ENCODE measurements at places on chromosomes 3 and 15. TPM values are rescaled to one million over a fixed set of nuclear protein-coding genes. Genes with fewer than 3 reads are reported as not detected.

DNA sequence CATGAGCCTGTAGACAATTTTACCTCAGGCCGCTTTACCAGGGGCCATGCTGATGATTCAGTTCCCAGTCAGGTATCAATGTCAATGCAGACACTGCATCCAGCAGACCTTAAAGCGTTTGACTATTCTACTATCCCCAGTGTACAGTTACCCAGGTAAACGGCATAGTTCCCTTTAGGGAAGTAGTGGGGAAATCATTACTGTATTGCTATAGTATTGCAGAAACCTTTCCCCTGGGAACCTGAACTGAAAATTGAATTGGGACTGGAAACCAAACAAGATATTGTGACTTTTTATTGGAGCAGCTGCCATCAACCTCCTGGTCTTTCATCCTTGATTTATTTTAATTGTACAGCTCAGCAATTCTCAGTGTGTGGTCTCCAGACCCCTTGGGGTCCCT is 6.6 kb upstream of the INAFM2 start:
- DNase-seq = no peak

DNA sequence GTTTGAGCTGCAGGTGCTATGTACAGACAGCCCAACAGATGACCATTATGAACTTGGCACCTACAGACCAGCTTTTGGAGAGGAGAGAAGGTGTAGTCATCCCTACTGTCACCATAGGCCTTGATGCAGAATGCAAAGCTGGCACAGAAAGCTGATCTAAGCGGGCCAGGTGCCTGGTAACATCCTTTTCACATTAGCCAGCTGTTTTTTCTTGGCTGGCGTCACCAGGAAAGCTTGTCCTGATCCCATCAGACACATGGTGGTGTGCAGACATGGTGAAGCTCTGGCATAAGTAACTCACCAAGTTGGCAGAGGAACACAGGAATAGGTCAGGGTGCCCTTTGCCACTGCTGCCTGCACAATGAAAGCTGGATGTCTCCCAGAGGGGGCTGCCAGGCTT is 97.2 kb upstream of the MB21D2 start:
- peak; percentile 23 for DNase-seq

GRCh38 chr3:64612916-64613526 is 74.8 kb downstream of the ADAMTS9 start:
- DNase-seq = no peak

GRCh38 chr15:82139823-82140268 is 94.0 kb upstream of the MEX3B start:
- peak; percentile 18 for DNase-seq

DNA sequence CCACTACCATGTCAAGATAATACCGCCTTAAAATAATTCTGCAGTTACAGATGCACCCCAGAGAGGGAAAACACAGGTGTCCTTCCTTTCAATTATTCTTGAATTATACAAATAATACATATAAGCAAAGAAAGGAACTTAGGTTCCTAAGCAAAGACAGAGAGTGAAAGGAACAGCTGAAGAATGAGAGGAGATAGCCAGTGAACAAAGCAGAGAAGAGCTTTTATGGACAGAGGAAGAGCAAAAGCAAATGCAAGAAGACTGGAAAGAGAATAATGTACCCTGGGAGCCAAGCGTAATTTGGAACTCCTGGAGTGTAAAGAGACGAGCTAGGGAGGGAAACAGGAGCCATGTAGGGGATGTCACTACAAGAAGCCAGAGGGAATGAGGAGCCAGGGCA is 21.7 kb downstream of the GPR176 start:
- no peak for DNase-seq

DNA sequence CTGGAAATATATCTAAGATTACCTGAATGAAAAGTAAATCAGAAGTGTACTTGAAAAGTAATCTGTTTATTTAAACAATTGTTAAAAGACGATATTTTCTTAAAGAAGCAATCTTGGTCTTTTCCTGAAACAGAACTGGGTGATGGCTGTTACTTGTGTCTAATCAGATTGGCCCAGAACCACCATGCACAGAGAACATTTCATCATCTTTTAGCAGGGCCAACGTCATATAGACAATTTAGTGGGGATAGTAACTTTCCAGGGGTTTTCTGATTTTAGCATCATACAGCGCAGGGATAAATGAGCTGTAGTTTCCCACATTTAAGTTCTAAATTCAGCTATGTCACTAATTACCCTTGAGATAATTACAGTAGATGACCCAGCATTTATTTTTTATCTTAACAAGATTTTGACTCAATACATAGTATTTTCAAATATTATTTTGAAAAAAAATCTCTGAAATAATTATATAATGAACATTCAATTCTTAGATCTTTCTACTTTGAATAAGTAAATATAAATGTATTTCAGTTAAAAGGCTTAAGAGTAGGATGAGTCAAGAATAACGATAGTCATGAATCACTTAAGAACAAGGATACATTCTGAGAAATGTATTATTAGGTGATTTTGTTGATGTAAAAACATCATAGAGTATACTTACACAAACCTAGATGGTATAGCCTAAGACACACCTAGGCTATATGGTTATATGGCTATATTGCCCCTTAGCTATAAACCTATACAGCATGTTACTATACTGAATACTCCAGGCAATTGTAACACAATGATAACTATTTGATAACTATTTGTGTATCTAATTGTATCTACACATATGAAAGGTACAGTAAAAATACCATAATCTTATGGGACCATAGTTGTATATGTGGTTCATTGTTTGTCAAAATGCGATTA is 103.8 kb upstream of the MME start:
- no peak for DNase-seq

DNA sequence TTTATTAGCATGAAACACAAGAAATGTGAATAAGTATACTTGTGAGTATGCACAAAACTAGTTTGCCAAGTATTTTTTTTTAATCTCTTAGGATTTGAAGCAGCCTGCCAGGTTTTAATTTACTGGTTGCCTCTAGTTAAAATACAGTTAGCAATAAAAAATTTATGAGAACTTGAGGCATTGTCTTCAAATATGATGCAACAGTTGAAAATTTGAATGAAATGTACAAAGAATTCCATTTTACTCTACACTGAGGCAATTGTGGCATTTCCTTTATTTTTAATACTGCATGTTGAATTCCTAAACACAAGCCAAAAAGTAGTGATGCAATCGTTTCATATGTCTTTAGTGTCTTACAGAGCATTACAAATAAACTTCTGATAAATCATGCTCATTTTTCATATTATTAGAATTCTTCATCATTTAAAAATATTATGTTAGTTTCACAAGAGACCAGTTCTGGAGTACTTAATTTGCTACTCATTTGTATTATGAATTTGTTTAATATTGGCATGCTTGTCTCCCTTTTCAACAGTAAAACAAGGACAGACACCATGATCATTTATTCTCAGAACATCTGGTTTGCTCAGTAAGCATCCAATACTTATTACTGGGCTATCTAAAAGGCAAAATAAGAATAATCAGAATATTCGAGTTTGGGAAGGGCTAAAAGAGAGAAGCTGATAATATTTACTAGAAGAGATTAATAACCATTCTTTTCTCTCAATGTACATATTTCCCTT is 124.8 kb upstream of the PTX3 start:
- no peak for DNase-seq

DNA sequence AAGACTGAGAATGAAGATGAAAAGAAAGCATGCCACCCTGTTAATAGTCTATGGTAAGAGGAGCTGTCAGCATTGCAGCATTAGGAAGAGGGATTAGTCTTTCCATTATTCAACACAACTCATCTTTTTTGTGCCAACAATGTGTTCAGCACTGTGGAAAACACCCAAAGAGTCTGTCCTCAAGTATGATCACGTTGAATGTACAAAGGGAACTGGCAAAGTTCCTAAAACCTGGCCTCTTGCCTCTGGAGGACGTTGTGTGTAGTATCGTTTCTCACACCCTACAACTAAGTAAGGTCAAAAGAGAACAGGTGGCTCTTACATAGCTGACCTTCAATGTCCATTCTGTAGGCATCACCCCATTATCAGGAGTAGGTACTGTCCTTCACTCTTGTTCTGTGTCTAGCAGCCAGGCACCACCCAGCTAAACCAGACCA is 147.9 kb upstream of the THBS1 start:
- DNase-seq = no peak

DNA sequence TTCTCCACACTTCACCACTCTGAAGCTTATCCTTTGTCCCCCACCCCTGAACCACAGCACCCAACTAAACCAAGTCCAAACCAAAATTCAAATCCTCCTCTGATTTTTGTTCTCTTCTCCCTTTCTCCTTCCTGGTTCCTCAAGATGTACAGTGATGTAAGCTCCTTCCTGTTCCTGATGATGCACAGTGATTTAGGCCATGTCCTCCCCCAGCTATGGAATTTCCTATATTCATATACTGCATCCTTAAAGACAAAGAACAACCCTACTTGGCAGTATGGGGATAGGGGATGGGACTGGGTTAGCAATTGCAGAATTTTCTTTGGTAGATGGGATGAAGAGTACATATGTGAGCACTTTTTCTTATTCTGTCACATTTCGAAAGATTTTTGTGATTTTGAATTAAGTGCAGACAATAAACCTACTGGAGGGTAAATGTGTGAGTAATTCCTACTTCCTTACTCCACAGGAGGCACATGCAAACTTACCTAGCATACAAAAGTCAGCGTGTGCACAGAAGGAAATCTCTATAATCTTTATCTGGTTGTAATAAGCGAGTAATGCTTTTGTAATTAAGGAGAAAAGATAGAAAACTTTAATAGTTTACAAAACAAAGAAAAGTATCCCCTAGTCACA is 125.0 kb downstream of the ANO10 start:
- DNase-seq = no peak

DNA sequence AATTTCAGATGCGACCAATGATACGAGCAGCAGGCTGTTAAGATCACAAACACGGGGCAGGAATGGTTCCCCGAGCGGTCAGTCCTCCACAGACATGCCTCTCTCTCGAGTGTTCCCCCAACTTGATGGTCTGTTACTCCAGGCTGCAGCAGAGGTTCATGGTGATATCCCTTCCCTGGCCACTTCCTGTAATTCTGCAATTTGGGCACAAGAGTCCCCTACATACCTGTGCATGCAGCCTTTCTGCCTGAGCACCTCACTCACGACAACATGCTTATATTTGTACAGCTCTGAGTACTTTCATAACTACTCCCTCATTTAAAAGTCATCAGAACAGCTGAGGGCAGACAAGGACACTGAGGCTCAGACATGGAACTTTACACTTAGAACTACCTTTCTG is 408.1 kb upstream of the NR2F2 start:
- no peak for DNase-seq

DNA sequence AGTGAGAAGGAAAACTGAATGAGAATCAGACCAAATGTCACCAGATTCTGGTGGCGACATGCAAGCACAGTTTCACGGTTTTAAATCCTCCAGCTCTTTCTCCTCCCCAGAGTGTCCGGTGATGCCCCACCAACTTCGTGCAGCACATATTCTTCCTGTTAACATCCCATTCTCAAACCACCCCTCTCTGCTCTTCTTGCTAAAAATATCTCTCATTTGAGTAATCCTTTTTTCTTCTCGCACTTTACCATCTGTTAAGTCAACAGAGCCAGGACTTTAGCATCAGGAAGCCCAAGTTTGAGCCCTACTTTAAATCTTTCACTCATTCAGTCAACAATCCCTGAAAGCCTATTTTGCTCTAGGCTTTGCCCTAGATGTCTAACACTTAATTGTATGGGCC is 68.2 kb upstream of the VGLL4 start:
- peak; percentile 22 for DNase-seq

- no peak for DNase-seq
Observed at GRCh38 chr3:37338500-37338899, 164.1 kb upstream of the LRRFIP2 start.

GRCh38 chr3:56915966-56916586 is 114.3 kb upstream of the ARHGEF3 start:
- DNase-seq = no peak

DNA sequence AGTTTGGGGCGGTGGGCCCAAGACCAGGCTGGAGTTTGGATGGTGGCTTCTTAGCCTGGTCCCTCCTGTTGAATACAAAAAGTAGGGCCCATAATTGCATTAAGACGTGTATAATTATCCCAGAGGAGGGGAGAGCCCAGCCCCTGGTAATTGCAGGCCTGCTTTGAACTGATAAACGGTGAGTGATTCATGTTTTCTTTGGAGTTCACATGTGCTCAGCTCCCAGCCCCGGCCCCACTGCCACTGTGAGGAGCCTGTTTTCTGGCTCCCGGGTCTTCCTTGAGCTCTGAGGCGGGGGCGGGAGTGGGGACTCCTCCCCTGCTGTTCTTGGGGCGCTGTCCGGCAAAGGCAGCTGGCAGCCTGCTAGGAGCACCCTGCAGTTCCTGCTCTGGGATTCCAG is 3.1 kb downstream of the PLXNA1 start:
- DNase-seq = no peak

DNA sequence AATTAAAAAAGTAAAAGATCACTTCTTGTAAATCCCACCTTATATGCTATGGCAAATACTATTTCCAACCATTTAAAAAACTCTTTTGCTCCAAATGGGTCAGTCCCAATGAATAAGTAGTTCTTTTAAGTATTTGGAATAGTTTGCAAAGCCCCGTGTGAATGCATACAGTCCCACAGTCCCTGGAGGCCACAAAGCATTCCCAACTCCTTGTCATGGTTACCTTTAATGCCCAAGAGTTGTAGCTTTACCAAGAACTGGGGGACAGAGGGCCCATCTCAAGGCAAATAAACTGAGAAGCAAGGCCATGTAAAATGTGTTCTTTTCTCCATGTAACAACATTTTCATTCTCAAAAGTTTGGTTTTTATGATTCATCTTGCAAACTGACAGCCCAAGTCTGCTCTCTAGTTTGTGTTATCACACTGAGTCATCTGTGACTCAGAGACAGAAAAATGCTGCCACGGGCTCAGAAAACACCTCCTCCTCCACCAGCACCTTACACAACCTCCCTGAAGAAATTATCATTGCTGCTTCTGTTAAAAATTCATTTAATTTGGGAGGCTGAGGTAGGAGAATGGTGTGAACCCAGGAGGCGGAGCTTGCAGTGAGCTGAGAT is 336.2 kb downstream of the ERC2 start:
- DNase-seq = no peak

GRCh38 chr15:78361771-78362506 is 21.8 kb downstream of the CRABP1 start:
- no peak for DNase-seq

GRCh38 chr3:135311699-135312098 is 516.6 kb downstream of the EPHB1 start:
- no peak for DNase-seq

DNA sequence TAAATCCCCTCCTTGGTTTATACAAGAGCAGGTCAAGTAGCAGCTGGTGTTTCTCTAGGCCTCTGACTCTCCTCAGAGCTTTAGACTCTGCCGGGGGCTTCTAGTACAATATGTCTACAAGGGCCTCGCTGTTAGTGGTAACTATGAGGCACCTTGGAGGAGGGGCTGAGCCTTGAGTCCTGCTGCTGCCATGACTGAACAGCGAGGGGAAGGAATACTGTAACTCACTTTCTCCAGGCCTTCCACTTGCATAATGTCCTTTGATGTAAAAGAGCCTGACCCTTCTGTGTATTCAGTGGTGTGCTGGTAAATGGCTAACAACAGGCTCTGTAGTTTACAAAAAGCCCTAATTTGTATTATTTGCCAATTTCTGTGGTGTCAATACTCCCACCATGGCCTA is 27.8 kb downstream of the DRD3 start:
- no peak for DNase-seq

GRCh38 chr15:52158084-52158765 is 33.0 kb downstream of the GNB5 start:
- DNase-seq = no peak

Gene MYZAP
- 0.64 TPM for total RNA-seq

Gene ATP13A5
- total RNA-seq = 0.27 TPM

Gene CNTN6
- total RNA-seq = 24.1 TPM

Gene ANKRD34C
- total RNA-seq = 2.4 TPM

Gene CLEC3B
- total RNA-seq = 17.1 TPM

Gene SUCNR1
- 0.73 TPM for total RNA-seq

Gene GATM
- 93.4 TPM for total RNA-seq

Gene ROPN1
- not detected for total RNA-seq

Gene FAM107A
- 13.1 TPM for total RNA-seq

Gene COLQ
- 2.5 TPM for total RNA-seq
